ENCODE measurements at places on chromosomes 11 and 22.

- DNase-seq: no peak
Observed at GRCh38 chr11:112864672-112865071, 96.5 kb upstream of the NCAM1 start.

DNA sequence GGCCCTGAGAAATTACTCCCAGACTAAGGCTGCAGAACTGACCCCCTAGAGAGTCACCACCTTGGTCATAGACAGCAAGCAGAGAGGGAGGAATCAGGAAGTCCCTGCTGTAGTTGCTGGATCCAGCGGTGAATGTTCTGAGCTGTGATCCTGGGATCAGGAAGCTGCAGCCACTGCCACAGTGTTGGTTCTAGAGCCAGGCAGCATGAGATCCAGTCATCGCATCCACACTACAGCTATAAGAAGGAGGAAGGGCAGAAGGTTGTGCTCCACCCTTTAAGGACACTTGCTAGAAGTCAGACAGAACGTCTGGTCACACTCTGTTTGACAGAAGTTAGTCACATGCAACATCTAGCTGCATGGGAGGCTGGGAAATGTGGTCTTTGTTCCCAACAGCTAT is 104.7 kb upstream of the OR4B1 start:
- no peak for DNase-seq

- DNase-seq: no peak
Observed at GRCh38 chr11:43486141-43486540, 127.4 kb downstream of the TTC17 start.

- peak; percentile 30 for DNase-seq
Observed at GRCh38 chr11:103714246-103714645, 322.2 kb upstream of the DDI1 start.

- no peak for DNase-seq
Observed at GRCh38 chr11:17129003-17129402, 51.5 kb upstream of the RPS13 start.

GRCh38 chr11:206002-206384 is 1.2 kb downstream of the BET1L start:
- no peak for DNase-seq

- DNase-seq: no peak
Observed at GRCh38 chr11:81707881-81708280, 1025.8 kb downstream of the FAM181B start.

DNA sequence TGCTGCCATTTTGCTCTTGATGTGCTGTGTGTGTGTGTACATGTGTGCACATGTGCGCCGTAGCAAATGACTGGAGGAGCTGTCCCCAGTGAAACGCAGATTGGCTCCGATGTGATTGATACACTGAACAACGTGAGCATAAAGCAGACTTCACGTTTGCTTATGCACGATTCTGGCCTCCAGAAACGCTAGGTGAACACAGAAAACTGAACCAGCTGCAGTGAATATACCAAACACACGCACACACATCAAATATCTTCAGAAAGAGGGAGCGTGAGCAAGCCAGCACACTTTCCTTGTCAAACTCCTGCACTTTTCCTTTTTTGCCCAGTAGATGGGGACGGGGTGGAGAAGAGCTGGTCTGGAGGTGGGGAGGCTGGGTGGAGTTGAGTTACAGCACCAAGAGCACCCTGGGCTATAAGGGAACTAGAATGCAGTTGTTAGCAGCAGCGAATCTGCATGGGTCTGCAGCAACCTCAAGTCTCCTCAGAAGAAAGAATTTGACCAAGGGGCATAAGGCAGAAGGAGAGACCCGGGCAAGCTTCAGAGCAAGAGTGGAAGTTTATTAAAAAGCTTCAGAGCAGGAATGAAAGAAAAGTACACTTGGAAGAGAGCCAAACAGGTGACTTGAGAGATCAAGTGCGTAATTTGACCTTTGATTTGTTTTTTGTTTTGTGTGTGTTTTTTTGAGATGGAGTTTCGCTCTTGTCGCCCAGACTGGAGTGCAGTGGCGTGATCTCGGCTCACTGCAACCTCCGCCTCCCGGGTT is 77.8 kb upstream of the CADM1 start:
- DNase-seq: no peak

- no peak for DNase-seq
Observed at GRCh38 chr22:26489447-26490036, 5.9 kb downstream of the SRRD start.

DNA sequence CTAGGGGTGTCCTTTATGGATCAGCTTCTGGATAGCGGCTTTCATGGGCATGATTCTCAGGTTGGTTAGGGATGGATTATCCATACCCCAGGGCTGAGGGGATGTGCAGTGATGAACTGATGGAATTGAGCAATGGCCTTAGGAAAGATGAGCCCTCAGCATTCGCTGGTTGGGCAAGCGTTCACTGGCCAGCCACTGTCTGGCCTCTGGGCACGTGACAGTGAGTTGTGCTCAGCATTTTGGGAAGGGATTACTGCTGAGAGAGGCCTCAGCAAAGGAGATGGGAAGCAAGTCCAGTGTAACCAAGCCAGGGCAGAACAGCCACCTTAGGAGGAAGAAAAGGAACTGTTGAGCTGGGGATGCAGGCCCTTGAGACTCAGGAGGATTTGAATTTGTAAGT is 17.4 kb downstream of the UBASH3B start:
- DNase-seq: no peak

Measured in GM04503 (cell line).